Myocyte (in vitro differentiated cells): ENCODE measurements at places on chromosomes 7 and 10. TPM values are rescaled to one million over a fixed set of nuclear protein-coding genes. Genes with fewer than 3 reads are reported as not detected.
A peak's percentile ranks its signal among the peaks of the same experiment; 100 is the strongest.

DNA sequence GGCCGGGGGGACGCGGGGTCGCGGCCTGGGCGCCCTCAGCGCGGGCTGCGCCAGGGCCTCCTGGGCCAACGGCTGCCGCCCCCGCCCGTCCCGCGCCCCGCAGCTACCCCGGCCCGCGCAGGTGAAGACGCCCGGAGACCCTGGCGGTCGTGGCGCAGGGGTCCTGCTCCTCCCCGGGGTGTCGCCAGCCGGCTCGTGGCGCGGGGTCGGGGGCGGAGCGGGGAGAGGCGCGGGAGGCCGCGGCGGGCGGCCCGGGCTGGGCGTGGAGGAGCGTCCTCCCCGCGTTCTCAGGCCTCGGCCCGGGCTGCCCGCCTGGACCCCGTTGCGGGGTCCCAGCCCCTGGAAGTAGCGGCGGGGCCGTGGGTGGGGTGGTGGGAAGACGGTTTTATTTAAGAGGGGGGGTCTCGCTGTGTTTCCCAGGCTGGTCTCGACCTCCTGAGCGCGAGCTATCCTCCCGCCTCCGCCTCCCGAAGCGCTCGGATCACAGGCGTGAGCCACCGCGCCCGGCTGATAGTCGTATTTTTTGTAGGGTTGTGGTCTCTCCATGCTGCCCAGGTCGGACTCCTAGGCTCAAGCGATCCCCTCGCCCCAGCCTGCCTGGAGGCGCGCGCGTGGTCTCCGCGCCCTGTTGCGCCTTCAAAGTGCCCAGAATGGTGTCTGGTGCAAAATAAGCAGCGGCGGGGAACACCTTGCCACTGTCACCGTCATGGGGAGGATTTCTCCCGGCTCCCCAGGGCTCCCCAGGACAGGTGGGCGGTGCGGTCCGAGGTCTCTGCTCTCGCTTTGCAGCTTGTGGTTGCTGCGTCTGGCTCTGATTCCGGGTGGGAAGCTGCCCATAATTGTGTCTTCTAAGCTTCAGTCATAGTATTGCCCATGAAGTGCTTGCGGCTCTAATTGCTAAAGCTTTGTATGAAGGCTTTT lies 15.3 kb upstream of the SUN1 start:
- DNase-seq: peak; percentile 59

DNA sequence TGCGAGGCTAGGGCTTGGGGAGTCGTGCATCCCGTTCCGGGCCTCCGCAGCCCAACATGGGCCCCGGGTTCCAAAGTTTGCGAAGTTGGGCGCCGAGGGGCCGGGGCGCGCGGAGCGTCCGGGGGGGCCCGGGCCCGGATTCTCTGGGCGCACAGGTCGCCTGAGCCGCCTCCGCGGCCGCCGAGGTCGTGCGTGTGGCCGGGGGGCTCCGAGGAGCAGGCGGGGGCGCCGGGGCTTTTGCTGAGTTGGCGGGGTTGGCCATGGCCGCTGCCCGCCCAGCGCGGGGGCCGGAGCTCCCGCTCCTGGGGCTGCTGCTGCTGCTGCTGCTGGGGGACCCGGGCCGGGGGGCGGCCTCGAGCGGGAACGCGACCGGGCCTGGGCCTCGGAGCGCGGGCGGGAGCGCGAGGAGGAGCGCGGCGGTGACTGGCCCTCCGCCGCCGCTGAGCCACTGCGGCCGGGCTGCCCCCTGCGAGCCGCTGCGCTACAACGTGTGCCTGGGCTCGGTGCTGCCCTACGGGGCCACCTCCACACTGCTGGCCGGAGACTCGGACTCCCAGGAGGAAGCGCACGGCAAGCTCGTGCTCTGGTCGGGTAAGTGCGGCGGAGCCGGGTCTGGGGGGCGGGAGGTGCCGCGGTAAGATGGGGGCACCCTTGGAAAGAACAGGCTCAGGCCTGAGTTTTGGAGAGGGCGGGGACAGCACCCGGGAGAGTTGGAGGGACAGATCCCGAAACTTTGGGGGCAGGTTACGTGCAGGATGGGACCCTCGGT lies 643 bp downstream of the SMO start:
- peak; percentile 20 for DNase-seq

DNA sequence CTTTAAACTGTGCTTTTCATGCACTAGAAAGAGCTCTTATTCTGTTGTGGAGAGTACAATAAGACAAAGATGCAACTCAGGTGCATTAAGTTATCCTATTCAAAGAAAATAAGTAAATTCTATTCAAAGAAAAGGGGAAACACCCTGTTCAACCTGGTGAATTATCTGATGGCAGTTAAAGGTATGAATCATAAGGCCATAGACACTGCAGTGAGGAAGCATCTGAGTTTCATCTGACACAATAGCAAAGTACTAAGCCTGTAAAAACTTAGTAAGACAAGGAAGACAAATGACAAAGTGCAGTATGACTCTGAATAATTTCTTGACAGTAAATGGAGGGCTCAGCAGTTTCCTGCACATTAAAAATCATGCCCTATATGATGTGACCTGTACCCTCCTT lies 91.0 kb upstream of the LRRTM3 start:
- DNase-seq: no peak

GRCh38 chr7:134613623-134614347 lies 32.9 kb upstream of the BPGM start:
- DNase-seq: peak; percentile 85

GRCh38 chr7:25897261-25897782 lies 254.7 kb upstream of the NFE2L3 start:
- no peak for DNase-seq

DNA sequence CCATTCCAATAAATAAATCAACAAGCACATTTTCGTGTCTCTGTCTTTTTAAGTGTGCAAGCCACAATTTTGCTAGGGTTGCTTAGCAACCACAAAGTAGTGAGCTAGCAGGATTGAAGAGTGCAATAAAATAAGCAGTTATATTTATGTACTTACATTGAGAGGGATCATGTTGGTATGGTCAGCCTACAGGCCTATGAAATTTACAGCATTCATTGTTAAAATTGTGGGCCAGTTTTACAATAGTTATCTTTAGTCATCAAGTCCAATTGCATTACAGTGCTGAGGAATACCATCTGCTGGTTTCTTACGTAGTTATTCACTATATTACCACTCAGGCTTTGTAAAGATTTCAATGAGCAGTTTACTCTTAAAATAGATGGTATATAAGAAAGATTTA lies 192.5 kb upstream of the POT1 start:
- no peak for DNase-seq

- DNase-seq: no peak
Measured at GRCh38 chr7:88095-88926, 104.1 kb upstream of the FAM20C start.

DNA sequence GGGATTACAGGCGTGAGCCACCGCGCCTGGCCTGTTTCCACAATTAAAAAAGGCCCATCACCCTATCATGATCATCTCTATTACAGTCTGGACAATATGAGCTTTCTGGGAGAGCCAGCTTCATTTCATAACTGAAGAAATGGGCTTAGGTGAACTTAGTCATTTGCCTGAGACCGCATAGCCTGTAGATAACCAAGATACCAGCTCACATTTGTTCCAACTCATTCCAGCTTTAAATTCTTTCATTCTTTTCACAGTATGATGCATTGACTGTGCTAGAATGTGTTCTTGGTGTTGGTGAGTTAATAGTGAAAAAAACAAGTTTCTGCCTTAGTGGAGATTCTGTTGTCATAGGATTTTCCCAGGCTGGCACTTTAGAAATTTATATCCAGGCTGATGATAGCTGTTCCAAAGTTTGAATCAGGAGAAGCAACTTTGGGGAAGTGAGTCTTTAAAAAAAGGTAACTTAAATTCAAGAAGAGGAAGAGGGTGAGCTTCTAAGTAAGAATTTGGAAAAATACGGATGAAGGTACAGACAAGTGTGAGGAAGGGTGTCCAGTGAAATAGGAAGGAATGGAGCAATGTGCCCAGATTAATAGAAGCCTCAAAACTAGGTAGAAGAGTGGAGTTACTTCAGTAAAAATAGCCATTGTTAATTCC lies 2.1 kb upstream of the H2AZ2 start:
- no peak for DNase-seq

- DNase-seq: no peak
Measured at GRCh38 chr10:92384741-92385140, 93.8 kb downstream of the MARCHF5 start.

DNA sequence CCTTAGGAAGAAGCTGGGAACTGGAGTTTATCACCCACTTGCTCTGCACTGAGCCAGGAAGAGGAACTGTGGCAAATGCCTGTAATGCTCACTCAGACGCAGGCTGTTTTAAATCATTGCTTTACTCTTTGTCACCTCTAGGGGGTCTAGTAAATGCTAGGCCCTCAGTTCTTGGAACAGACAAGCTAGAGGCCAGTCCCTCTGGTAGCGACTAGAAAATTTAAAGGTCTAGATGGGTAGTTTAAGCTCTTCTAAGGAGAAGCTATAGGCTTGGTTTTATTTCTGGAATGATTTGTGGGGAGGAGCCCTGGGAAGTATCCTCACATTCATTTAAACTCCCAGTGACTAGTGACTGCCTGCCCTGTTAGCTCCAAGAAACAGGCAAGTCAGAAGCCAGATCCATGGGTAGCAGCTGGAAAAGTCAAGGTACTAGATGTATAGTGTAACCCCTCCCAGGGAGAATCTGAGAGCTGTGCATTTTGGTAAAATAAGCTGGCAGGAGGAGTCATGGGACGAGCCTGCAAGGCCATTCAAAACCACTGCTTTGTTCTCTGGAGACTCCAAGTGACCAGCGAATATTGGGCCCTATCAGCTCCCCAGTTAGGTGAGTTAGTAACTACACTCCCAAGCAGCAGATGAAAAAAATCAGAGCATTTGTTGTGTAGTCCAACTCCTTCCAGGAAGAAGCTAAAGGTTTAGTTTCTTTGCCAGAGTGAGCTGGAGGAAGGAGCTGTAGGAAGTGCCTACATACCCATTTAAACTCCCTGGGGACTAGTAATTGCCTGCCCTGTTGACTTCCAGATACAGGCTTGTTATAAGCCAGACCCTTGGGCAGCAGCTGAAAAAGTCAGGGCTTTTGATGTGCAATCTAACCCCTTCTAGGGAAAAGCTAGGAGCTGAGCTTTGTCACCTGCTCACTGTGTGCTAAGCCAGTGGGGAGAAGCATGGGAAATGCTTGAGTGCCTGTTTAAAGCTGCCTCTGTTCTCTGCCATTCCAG lies 68.9 kb downstream of the DYNC1I1 start:
- DNase-seq: peak; percentile 14

- DNase-seq: no peak
Measured at GRCh38 chr7:158431055-158431940, 156.3 kb downstream of the PTPRN2 start.

DNA sequence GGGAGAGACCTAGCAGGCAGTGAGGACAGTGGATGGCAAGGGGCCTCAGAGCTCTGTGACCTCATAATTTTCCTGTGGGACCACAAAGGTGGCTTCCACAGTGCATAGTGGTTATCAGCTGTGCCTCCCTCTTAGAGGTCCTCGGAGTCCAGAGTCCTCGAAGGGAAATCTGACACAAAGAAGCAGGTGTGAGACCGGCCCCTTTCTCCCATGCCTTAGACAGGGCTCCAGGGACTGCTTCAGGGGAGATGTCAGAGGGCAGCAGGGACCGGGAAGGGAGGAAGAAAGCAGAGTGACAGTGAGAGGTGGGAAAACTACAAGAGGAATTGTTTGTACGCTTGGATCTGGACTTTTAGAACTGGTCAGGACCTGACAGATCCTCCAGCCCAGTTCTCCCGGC lies 66.3 kb downstream of the BAMBI start:
- no peak for DNase-seq

DNA sequence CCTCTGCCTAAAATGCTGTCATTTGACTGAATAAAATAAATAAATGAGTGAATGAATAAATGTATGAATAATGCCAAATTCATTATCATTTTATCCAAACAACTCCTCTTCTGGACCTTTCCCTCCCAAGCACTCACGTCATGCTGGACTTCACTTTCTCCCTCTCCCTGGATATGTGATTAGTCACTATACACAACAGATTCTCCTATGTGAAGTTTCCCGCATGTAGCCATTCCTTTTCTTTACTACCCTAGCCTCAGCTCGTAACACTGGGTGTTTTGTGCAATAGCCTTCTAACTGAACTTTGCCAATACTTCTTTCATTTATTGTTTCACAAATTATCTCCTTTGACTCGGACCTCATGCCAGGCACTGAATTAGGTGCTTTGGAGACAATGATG lies 87.6 kb upstream of the IL6 start:
- DNase-seq: no peak

DNA sequence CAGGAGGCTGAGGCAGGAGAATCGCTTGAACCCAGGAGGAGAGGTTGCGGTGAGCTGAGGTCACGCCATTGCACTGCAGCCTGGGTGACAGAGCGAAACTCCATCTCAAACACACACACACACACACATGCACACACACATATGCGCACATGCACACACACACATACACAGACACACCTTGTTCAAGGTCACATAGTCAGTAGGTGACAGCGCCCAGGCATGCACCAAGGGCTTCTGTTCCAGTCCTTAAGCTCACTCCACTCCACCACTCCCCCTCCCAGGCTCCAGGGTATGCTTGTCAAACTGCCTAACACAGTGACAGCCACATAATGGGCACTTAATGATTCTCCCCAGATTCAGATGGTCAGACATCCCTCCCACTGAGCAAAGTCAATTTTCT lies 37.0 kb downstream of the KCNMA1 start:
- DNase-seq: no peak

Gene SORCS1
- 0.10 TPM in 1 of 2 replicates, not detected in the other for total RNA-seq

Gene ZNF786
- 5.9 and 6.7 TPM in 2 replicates for total RNA-seq

Gene CYP2E1
- 0.45 and 1.1 TPM in 2 replicates for total RNA-seq

Gene HGF
- 5.3 and 5.6 TPM in 2 replicates for total RNA-seq

Gene ELOVL3
- 5.0 and 5.6 TPM in 2 replicates for total RNA-seq

Gene NME8
- not detected in 2 replicates for total RNA-seq

Gene MRLN
- 227 and 432 TPM in 2 replicates for total RNA-seq

Gene COBL
- 52.6 and 59.9 TPM in 2 replicates for total RNA-seq

Gene CCDC146
- 2.3 and 3.4 TPM in 2 replicates for total RNA-seq

Gene ANKRD7
- total RNA-seq: 2.8 and 3.4 TPM in 2 replicates
